ENCODE measurements at places on chromosomes 7 and 10.

DNA sequence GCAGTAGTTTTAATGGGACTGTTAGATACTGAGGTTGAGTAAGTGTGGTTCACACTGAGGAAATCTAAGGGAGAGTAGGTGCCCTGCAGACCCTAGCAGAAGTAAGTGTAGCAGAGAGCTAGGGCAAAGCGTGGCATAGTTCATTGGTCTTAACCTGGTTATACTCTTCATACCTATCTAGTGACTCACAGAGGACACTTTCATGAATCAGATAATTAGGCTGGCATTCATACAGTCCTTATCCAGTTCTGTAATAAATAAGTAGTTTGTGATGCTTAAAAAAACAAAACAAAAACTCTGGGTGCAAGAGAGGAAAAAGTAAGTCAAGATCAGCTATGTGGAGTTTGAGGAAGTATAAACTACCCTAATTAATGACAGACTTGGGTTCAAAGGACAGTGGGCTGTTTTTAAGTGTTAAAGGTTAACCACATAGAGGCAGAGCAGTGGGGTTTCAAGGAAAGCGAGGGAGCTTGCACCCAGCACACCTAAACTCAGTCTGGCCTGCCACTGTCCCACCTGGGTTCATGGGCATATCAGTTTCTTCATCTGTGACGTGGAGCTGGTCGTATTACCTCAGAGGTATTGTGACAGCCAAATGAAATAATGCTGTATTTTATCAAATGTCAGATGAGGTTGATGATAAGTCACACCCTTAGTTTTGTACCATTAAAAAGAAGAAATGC is 27.1 kb downstream of the LMTK2 start:
- DNase-seq = no peak

DNA sequence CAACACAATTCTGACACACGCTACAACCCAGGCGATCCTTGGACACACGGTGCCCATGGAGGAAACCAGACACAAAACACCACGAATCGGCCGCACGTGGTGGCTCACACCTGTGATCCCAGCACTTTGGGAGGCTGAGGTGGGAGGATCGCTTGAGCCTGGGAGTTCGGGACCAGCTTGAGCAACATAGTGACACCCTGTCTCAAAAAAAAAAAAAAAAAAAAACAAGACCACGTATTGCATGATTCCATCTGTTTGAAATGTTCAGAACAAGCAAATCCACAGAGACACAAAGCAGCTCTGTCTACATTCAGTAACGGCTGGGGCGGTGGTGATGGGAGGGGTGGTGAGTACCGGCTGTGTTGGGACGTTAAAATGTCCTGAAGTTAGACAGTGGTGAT is 25.2 kb downstream of the ADAP1 start:
- DNase-seq = peak; percentile 9

DNA sequence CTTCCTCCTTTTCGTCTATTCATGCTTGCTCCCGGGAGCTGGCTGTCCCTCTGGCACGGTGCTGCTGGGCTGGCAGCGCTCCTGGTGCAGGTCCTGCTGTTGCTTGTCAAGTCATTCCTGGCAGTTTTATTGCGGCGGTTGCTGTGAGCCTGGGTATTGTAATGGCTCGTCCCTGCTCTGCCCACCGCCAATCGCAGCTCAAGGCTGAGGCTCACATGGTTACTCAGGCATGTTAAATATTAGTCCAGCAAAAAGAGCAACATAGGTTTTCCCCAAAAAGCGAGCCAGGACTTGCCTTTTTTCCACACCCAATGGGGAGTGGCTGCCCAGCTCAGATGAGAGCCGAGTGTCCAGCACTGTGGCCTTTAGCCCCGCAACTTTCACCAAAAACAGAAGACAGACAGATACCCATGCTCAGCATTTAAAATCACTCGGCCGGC is 492.9 kb upstream of the FOXK1 start:
- no peak for DNase-seq

GRCh38 chr10:128541926-128542475 is 415.8 kb upstream of the MKI67 start:
- no peak for DNase-seq

GRCh38 chr7:25844102-25844870 is 307.7 kb upstream of the NFE2L3 start:
- no peak for DNase-seq

GRCh38 chr7:133859871-133860450 is 267.2 kb upstream of the LRGUK start:
- DNase-seq = no peak

- DNase-seq = no peak
Observed at GRCh38 chr7:30019387-30019786, 7.1 kb downstream of the FKBP14 start.

- DNase-seq = no peak
Observed at GRCh38 chr10:21138769-21139340, 241.7 kb upstream of the NEBL start.

DNA sequence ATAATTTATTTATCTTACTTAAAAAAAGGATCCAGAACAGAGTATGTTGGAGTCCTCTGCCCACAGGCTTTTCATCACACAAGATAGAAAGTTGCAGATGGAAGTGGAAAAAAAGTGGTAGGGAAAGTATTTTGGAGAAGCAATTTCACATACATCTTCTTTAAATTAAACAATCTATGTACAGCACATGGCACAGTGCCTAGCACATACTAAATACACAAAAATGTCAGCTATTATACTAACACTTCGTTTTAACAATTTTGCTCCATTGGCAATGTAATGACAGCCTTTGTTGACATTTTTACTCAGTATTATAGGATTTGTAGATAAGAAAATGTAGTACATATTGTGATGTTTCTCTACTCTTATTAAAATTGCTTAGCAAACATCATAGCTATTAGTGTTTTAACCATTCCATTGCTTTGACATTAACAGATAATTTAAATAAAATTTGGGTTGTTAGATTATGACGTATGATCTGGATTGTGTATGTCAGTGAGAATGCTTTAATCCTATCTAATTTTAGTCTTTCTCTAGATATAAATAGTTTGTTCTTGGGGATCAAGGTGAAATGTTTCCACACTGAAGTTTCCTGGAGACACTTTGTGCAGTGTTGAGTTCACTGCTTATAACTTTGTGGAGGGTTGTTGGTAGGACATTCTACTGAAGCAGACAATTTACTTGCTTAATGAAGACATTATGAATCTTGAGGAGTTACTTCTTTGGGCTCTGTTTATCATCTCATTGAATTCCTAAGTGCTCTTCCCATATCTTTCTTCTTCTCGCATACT is 202.8 kb upstream of the DKK1 start:
- no peak for DNase-seq

GRCh38 chr10:109191823-109192222 is 731.5 kb downstream of the XPNPEP1 start:
- DNase-seq = no peak

GRCh38 chr10:44925224-44925623 is 14.1 kb downstream of the TMEM72 start:
- DNase-seq = no peak

- DNase-seq = no peak
Observed at GRCh38 chr7:108294595-108294994, 161.6 kb downstream of the NRCAM start.

GRCh38 chr10:68628576-68629127 is 68.5 kb downstream of the TET1 start:
- DNase-seq = no peak

- DNase-seq = no peak
Observed at GRCh38 chr7:32618987-32619386, 123.7 kb downstream of the AVL9 start.

DNA sequence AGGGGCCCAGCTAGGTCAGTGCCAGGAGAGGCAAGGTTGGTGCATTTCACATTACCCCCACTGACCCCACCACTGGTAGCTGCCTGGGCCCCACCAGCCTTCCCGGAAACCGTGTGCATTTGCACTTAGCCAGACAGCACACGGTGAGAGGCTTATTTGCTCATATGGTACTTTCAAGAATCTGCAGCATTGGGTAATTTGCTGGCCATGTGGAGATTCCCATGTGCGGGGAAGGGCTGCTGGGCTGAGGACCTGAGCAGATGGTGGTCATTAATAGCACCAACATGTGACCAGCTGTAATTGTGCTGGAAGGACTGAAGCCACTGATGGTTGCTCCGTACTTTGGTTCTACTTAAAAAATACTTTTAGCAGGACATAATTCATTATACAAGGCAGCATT is 323.8 kb downstream of the DPP6 start:
- no peak for DNase-seq

DNA sequence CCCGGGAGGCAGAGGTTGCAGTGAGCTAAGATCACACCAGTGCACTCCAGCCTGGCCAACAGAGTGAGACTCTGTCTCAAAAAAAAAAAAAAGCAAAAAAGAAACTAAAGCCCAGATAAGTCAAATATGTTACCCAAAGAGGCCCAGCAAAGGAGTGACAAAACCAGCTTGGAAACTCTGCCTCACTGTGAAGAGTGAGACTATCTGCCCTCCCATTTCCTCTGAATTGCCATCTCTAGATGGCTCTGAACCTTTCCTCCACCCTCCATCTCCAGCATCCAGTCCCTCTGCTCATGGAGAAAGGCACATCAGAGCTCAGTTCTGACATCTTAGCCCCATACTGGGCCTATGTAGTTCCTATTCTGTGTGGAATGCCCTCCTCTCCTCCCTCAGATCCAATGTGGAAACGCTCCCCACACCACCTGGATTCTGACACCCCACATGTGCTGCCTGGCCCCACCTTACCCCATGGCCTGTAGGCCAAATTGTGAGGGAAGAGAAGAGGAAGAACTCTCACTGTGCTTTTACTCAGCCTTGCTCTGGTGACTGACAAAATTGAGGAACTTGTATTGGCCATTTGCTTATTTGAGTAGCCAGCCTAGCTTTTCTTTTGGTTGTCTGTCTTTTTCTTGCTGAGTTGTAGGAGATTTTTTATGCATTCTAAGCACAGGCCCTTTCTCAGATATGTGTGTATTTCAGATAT is 18.0 kb upstream of the NUDCD3 start:
- DNase-seq = no peak

DNA sequence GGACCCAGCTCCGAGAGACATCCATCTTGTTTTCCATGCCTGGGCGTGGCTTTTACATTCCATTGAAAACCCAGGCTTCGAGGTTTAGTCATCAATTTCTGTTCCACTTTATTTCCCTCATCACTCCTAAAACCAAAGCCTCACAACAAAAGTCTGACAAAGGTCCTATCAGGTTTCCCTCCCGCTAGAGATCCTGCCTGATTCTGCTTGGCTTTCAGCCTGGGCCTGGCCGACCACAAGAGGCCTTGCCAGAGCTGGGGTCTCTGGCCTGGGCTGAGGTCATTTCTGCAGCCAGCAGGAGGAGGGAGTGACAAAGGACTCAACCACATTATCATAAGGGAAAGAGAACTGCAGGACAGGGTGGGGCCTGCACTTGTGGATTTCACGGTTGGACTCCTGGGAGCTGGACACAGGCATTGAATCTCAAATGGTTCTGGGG is 167.0 kb downstream of the FANK1 start:
- no peak for DNase-seq

DNA sequence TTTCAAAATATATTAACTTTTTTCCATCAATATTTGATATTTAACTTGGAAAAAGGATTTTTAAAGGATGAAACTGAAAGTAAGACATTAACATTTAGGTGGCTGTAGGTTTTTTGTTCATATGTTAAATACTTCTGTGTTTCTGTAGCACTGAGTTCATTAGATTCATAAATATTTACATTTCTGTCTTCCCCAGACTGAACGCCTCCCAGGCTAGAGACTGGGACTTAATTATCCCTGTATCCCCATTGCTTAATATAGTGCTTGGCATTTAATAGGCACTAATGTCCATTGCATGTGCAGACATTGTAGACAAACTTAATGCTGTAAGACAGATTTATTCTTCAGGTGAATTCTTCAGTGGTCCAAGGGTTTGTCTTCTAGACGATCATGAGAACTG is 7.4 kb downstream of the PTPN12 start:
- DNase-seq = no peak

- DNase-seq = no peak
Observed at GRCh38 chr7:100567751-100568175, 5.9 kb downstream of the SAP25 start.

DNA sequence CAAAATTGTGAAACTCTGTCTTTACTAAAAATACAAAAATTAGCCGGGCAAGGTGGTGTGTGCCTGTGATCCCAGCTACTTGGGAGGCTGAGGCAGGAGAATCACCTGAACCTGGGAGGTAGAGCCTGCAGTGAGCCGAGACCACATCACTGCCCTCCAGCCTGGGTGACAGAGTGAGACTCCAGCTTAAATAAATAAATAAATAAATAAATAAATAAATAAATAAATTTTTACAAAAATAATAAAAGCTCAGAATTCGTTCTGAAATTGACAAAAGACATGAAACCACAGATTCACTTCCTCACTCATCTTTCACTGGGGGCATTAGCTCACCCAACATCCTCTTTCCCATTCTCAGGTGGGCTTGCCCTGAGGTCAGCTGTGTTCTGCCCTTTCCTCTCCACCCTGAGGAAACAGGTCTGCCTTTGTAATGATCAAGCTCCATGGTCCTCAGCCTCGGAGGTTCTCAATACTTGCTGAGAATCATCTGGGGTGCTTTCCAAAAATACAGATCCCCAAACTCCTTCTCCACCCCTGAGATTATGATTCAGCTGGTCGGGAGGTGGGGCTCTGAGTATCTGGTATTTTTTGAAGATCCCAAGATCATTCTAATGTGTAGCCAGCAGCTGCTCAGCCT is 29.2 kb upstream of the APBB1IP start:
- DNase-seq = no peak

DNA sequence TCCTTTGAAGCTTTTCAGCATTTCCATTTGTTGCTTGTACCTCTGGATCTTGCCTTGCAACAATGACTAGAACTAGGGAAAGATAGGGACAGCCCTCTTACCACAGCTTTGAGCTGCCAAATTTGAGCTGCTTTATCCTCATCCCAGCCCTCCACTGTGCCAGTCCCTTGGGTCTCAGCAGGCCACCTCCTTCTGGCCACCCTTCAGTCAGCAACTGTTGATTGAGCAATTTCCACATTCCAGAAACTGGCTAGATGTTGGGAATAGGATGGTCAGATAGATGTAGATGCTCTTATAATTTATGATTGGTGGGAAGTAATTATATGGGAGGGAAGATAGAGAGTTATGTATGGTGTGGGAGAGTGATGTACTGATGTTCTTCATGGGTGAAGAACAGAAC is 100.1 kb downstream of the ST7 start:
- no peak for DNase-seq

DNA sequence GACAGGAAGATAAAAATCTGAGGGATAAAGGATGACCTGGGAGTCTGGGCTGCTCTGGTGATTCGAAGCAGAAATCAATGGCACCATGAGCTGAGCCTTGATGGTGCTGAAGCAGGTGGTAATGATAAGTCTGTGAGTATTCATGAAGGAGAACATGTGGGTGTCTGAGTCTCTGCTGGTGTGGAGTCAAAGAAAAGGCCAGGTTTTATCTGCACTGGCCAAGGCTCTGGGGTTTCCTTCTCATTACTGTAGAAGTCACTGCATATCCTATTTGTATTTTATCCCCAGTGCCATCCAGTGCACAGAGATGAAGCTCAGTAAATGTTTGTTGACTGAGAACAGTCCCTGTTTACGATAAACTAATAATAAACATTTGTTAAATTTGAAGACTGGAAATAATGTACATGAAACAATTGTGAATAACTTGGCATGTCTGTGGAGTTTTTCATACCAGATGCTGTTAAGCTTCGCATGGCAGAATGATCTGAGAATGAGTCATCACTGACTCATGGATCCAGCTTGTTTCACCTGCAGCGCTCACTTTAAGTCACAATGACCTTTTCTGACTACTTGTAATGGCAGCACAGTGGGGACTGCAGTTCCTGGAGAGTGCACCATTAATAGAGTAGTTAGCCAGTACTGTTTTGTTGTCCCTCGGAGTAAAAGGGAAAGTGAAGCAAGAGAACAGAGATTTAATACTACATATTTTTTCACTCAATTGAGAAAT is 538.5 kb downstream of the HTR7 start:
- no peak for DNase-seq

- DNase-seq = no peak
Observed at GRCh38 chr7:778968-779451, 51.9 kb upstream of the PRKAR1B start.

GRCh38 chr7:27185854-27186667 is 1.0 kb upstream of the HOXA11 start:
- DNase-seq = no peak

All from activated CD8-positive, alpha-beta memory T cell treated with anti-CD3 and anti-CD28 coated beads, Interleukin-2, amount 50 U/mL, for 4 hours (primary cell).